ENCODE measurements at places on chromosomes 1 and 21.

GRCh38 chr1:116769104-116769452, 14.8 kb downstream of the CD2 start:
- DNase-seq, result no peak

DNA sequence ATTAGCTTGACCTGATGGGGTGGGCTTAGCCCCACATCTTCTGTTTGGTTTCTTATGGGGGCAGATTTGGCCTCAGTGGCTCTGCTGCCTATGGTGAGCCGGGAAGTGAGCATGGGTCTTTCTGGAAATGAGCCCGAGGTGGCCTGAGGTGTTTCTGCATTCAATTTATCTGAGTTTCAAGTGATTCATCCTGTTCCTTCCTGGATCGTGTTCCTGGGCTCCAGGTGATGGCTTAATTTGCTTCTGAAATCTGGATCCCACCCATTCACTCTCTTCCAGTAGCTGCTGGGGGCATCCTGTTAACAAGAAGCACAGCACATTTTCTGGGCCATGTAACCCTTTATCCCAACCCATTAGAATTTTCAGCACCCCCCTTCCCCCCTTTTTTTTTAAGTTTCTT, 324.6 kb downstream of the CAMTA1 start:
- DNase-seq, result no peak

DNA sequence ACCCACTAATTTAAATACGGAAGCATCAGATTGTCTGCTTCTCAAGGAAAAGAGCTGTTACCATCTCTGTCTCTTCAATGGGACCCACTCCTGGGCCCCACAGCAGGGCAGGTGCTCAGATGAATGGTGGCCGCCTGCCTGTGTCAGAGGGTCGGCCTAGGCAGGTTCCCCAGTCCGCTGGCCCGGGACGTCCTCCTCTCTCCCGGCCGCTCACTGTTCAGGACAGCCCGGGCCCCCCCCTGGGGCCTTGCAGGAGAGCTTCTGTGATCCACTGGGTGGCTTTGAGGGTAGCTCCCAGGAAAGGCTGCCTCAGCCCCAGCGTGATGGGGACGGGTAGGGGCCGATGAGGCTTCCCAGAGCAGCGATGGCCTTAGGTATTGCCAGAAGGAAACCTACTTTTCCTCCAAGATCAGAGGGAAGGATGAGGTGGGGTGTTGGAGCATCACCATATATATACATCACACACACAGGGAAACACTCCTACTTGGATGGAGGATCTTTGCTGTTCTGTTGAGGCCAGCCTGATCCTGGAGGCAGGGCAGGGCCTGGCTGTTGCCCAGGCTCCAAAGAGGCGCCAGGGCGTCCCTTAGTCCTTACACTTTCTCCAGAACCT, 231.3 kb downstream of the SDCCAG8 start:
- DNase-seq, result no peak

GRCh38 chr21:44686843-44687561, 5.0 kb upstream of the KRTAP12-1 start:
- no peak for DNase-seq

- DNase-seq, result no peak
These were observed 40.1 kb downstream of the CD2 start for GRCh38 chr1:116794371-116794770.

Measured in astrocyte of the spinal cord (primary cell).